ENCODE measurements at places on chromosomes 6 and 20.

DNA sequence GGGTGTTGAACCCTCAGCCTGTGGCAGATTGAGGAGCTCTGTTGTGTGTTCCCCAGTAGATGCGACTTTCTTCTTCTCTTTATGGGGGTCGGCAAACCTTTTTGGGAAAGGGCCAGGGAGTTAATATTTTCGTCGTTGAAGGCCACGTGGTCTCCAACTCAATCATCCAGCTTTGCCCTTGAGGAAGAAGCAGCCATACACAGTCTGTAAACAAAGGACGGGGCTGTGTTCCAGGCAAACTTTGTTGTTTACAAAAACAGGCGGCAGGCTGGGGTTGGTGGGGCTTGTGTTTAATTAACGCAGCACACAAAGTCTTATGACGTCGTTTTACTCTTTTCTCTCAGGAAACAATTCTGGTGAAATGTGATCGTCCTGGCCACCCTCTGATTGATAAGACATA lies 20.2 kb downstream of the KIF25 start:
- DNase-seq = no peak

DNA sequence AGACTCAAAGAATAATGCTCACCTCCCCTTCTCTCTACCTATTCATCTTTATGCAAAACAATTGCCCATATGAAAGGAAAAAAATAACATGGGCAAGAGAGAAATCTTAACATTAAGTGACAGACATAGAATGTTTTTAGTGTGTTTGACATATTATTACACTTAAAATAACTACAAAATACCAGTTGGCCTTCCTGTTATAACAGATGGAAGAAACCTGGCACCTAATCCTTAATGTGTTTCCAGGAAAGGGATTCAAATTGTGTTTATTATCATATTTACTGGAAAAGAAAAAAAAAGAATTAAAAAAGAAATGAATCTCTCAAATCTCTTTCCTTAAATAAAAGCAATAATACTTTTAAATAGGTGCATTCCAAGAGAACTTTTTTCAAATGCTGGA lies 158.6 kb downstream of the LAMP5 start:
- no peak for DNase-seq

DNA sequence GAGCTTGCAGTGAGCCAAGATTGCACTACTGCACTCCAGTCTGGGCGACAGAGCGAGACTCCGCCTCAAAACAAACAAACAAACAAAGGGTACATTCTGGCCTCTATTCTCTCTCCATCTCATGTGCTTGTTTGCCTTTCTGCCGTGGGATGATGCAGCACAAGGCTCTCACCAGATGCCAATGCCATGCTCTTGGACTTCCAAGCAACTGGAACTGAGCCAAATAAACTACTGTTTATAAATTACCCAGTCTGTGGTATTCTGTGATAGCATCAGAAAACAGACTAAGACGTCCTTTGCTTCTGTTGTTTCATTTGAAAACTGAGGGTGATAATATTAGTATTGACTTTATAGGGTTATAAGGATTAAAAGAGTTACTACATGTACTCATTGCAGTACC lies 3.6 kb upstream of the BRD2 start:
- no peak for DNase-seq

DNA sequence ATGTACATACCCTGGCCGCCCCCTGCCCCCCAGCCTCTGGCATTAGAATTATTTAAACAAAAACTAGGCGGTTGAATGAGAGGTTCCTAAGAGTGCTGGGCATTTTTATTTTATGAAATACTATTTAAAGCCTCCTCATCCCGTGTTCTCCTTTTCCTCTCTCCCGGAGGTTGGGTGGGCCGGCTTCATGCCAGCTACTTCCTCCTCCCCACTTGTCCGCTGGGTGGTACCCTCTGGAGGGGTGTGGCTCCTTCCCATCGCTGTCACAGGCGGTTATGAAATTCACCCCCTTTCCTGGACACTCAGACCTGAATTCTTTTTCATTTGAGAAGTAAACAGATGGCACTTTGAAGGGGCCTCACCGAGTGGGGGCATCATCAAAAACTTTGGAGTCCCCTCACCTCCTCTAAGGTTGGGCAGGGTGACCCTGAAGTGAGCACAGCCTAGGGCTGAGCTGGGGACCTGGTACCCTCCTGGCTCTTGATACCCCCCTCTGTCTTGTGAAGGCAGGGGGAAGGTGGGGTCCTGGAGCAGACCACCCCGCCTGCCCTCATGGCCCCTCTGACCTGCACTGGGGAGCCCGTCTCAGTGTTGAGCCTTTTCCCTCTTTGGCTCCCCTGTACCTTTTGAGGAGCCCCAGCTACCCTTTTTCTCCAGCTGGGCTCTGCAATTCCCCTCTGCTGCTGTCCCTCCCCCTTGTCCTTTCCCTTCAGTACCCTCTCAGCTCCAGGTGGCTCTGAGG lies 7.6 kb downstream of the CDKN1A start:
- DNase-seq = no peak

DNA sequence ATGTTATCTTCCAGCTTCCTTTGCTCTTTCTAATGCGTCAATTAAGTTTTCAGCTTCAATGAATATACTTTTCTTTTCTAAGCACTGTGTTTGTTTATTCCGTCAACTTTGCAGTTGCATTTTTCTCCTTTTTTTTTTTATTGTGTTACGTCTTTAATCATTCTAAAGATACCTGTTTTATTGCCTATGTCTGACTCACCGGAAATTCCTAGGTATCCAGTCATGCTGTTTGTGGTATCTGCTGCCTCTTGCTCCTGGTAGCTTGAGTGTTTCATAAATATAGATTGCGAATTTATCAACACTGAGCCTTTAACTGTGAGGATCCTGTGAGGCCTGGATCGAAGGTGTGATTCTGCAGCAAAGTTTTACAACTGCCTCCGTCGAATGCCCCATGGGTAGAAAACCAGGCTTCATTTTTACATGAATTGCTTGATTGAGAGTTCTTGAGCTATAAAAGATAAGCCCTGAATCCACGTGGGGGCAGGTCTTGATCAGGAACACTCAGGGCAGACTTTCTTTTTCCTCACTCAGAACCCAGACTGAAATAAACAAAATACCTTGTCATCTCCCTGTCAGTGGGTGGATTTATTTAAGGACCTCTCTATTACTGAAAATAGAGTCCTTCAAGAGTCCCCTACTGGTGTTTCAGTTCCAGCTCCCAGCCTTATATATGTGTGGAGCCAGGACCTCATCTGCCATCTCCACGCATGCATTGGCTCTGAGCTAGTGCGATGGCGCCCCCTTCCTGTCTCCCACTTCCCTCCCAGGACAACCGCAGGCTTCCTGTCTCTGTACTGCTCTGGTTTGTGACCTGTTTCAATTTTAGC lies 60.1 kb upstream of the LRRC1 start:
- peak; percentile 97 for DNase-seq

DNA sequence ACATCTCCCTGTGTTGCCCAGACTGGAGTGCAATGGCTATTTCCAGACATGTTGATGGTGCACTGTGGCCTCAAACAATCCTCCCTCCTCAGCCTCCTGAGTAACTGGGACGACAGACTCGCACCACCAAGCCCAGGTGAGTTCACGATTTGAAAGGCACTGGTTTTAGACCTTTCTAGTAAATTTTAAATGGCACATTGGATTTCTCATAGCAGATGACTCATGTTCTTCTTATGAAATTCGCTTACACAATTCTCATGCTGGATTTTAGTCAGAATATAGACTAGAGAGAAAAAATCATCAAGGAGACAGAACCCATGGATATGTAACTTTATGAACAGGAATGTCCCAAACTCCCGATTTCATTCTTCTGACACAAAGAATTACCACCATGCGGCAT lies 18.1 kb upstream of the PXDC1 start:
- DNase-seq = peak; percentile 72

GRCh38 chr20:60038400-60039008 lies 80.3 kb downstream of the CDH26 start:
- no peak for DNase-seq

DNA sequence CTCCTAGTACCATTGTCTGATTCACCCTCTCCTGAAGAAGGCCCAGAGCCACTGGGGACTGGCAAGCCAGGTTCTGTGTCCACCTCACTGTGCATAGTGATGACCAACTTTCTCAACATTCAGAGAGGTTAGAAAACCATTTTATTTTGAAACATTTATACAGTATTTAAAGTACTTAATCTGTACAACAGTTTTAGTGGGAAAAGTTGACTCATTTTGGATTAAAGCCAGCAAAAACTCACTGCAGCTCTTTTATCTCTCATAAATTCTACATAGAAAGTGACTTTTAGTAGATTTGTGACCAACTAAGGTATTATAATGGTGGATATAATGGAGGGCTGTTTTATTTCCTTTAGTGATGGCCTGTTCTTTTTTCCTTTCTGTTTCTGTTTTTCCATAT lies 9.7 kb downstream of the TULP4 start:
- DNase-seq = peak; percentile 55

GRCh38 chr6:40807484-40807883 lies 220.3 kb upstream of the LRFN2 start:
- peak; percentile 58 for DNase-seq

DNA sequence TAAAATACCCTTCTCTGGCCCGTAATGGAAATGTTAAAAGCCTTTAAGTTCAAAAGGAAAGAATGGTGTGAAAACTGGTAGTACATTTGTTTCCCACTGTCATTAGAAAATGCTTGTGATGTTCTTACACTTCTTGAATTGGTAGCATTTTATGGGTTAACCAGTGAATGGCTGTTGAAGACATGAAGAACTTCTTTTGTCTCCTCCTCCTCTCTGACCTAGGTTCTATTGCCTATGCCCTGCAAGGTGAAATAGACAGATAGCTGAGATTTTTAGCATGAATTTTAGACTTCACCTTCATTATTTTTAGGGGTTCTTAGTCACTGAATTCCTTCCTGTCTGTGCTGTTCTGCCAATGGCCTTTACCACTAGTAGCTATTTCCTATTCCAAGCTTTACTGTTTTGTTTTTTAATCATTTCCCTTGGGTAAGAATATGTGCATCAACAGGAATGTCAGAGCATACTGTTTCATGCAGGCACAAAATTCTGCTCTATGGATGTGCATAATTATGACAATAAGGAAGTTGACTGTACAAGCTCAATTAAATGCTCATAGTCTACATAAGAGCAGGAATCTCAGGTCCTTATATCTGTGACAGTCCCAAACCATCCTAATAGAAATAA lies 4.9 kb downstream of the TNFAIP3 start:
- peak; percentile 46 for DNase-seq

DNA sequence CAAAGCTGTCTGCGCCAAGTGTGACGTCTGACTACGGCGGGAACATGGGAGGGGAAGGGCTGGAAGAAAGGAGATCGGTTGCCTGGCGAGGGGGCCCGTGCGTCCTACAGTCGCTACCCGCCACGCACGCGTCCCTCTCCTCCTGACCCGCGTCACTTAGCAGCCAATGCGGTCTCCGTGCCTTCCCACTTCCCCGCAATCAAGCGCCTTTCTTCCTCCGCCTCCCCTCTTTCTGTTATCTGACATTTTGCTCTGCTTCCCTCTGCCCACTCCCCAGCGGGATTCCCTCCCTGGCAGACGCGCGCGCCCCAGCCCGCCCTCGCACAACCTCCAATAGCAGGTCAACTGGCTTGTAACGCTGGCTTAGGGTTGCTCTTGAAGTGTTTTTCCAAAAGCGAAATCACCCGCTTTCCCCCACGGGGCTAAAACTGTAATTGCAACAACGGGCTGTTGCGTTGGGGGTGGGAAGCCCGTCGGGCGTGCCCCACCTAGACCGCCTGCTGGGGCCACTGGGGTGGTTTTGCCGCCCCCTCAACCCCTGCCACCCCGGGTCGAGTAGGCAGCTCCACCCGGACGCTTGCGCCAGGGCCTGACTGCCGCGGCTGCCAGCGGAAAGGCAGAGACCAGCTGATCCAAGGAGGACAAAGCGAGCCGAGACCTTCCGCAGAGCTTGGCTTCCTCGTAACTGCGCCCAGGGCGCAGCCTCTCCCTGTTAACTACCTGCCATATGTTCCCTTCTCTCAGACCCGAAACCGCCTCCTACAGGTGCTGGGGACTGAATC lies 6.2 kb upstream of the SOX4 start:
- peak; percentile 57 for DNase-seq

DNA sequence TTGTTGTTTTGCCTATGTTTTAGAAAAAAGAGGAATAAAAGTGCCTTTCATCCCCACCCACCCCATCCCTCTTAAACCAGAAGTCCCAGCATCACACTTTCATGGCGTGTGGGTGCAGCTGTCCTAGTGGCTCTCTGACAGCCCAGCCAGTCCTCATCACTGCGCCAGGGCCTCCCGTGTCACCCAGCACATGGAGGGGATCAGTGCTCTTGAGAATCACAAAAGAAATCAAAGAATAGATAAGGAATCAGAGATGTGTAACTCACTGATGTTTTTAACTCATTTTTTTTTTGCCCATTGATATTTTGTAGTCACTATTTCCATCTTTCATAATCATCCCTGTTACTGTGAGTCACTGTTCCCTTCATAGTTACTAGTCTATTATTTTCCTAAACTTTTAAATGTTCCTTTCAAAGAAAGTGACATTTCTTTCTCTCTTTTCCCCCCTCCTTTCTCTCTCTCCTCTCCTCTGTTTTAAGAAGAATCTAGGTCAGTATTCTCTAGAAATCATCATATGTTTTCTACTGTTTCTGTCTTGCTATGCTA lies 78.6 kb downstream of the AIG1 start:
- DNase-seq = no peak

DNA sequence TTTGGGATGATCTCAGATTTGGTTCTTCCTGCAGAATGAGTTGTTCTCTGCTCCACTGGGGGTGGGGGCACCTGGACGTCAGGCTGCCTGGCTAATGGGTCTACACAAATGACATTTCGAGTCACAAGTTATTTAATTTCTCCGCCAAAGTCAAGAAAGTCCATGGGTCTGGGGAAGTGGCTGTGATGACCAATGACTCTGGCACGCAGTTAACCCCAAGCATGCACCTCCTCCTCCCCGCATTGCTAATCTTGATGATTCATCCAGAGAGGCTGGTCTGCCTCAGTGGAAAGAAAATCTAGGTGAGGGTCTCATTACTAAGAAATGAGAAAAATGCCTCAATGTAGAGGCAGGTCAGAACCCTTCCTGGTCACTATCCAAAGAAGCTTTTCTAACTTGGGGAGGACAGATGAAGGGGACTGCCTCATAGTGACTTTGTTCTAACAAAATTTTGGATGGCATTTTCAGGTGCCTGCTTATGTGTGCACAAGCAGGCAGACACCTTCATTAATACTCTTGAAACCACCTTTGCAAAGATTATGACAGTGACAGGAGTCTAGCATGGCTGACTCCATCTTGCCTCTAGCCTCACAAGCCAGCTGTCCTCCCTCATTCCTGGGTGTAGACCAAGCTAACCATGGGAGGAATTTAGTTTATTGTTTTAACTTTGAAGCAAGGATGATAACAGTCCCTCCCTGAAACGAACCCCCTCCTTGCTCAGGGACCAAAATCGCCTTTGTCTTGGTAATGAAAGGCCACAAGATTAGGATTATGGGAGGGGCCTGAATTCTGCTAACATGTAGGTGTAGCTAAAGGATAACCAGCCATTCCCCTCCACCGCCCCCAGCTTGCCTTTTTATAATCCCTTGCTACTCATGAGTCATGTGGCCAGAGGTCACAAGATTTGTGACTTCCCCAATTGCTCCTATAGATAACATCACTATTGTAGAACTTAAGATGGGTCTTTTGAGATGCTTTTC lies 98.6 kb upstream of the MRPS10 start:
- DNase-seq = peak; percentile 99

- peak; percentile 19 for DNase-seq
These were observed 61.1 kb downstream of the ZBTB2 start for GRCh38 chr6:151330130-151330696.

Data from ELR (cell line).